ENCODE measurements at places on chromosomes 7 and 10.

DNA sequence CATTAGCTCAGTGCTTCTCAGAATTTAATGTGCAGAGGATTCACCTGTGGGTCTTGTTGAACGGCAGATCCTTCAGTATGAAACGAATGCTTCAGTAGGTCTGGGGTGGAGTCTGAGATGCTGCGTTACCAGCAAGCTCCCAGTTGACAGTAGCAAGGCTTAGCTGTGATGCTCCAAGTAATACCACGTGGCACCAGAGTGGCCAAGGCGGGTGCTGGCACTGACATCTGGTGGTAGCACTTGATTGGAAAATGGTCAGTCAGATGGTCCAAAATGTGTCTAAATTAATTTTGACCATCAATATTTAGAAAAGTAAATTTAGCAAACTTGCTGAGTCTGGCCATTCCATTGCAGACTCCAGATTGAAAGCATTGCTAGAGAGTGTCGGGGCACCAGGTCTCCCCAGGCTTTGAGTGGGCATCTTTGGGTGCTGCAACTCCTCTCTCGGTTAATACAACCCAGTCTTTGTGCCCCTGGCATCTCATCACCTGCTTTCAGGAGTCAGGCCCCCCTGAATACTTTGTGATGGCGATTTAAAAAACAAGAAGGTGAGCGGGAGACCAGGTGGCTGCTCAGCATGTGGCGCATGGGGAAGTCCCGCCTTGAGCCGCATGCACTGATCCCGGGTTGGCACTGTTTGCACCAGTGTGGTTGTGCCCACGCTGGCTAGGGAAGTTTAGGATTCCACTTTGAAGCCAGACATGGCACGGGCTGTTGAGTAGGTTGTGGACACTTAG, 130.1 kb downstream of the NT5C2 start:
- peak; percentile 49 for DNase-seq

- no peak for DNase-seq
Observed at GRCh38 chr10:116756277-116756676, 13.9 kb upstream of the HSPA12A start.

DNA sequence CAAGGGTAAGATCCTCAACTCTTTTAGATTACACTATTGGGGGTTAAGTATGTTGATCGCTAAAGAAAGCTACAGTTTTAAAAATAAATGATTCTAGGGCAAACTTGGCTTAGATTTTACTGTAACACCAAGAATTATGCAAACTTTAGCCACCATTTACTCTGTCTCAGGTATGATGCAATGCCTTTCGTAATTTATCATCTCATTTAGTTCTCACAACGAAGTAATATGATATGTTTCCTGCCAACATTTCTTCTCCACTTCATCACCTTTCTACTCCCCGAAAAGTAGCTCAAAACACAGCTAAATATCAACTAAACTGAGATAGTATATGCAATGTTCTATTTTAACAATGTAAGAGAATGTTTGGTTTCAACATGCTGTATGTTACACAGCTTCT, 21.1 kb downstream of the FAM133B start:
- DNase-seq, result no peak

- DNase-seq, result no peak
Observed at GRCh38 chr7:79241288-79242060, 212.0 kb downstream of the MAGI2 start.

DNA sequence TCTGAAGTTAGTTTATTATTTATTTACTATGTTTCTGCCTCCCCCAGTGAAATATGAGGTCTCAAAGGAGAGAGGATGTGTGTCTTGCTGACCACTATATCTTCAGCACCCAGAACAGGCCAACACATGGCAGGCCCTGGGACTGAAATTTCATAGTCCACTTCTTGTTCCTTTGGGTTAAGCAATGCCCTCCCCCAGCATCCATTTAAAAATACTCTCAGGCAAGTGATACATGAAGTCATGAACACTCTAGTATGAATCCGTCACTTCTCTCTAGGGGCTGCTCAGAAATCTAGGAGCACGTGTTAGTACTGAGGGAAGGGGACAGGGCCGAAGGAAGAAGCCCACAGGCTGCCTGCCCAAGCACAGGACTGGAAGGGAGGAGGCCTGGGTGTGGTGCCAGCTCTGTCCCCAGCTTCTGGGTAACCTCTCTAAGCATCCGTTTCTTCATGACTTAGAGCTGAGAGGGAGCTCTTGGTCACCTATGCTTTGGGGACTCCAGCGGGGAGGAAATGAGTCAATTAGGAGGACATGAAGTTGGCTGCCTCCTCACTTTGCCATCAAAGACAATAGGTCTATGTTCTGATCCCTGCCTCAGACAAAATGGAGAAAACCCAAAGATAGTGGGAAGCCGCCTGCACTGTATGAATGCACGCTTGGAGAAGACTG, 119.2 kb downstream of the KCNMA1 start:
- no peak for DNase-seq

DNA sequence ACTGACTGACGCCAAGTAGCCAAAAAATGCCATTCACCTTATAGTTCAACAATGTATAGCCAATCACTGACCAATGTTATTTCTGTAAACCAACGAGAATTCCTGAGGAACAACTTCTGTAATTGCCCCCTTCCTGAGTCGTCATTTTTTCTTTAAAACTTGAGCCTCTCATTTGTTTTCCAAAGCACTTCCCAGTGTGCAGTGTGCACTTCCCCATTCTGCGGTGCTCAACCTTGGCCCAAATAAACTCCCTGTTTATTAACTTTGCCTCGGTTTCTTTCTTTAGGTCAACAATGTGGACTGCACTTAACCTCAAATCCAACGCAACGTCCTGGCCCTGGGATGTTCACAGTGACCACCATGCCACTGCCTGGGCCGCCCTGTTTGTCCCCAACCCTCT, 15.1 kb downstream of the PKD1L1 start:
- no peak for DNase-seq

- DNase-seq, result no peak
Observed at GRCh38 chr10:130300608-130301020, 164.4 kb downstream of the GLRX3 start.

DNA sequence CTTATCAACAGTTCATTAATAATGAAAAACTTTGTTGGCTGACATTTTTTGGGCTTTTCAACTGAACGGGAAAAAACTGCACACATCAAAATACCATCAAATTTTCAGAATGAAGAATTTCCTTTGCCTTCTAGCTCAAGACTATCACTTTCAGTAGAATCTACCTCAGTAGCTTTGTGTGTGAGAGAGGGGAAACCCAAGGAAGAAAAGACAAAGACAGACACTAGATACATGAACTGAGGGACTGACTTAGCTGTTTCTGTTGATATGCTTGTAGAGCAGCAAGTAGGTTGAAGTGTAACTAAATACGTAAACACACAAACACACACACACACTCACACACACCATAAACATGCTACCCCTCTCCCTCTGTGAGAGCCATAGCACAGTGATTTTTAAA, 257.1 kb downstream of the CDK14 start:
- no peak for DNase-seq

GRCh38 chr10:105586451-105587098, 945.5 kb downstream of the SORCS3 start:
- DNase-seq, result no peak

DNA sequence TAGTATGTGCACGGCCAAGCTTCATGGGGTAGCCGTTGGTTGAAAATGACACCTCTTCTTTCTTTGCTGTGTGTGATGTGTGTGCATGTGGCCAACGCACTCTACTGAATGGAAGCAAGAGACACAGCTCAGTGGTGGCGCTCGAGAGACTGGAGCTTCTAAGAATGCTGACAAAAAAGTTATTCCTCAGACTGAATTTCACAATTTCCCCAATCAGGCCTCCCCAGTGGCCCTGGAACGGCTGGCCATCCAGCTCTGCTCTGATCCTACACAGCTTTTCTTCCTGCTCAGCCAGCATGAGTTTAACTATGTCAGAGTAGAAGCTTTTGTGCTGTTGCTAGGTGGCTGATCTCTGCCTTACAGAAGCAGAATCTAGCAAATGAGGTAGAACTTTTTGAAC, 186.7 kb upstream of the PLXDC2 start:
- peak; percentile 63 for DNase-seq

DNA sequence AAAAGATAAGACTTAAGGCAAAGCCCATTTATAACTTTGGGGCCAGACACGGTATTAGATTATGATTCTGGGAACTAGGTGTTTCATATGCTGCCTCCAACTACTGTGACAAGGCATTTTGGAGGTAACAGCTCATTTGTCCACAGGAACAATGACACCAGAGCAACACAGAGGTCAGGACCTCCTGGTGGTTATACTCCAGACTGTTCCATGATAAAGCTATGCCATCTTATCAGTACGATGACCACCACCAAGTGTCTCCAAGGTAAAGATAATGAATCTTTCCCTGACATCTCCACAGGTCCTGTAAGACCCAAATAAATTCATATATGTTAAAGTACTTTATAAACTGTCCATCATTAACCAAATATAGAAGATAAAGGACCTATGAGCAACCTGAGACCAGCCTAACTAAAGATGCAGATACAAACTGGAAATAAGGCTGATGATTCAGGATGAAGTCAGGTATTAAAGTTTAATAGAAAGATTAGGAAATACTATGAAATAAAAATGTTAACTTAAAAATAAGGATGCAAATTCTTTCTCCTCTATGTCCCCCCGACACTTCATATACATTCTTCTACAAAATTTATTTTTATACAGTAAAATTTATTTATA, 26.2 kb downstream of the CUL2 start:
- no peak for DNase-seq

GRCh38 chr10:78614267-78614666, 454.5 kb upstream of the ZMIZ1 start:
- DNase-seq, result peak; percentile 39

GRCh38 chr7:47536661-47537611, 45.0 kb downstream of the TNS3 start:
- peak; percentile 84 for DNase-seq

GRCh38 chr7:92973293-92973731, 136.9 kb upstream of the CDK6 start:
- no peak for DNase-seq

- DNase-seq, result no peak
Observed at GRCh38 chr10:30828680-30829079, 199.1 kb upstream of the LYZL2 start.

- no peak for DNase-seq
Observed at GRCh38 chr7:158077151-158077840, 510.3 kb downstream of the PTPRN2 start.

GRCh38 chr7:18265611-18266281, 229.8 kb upstream of the HDAC9 start:
- DNase-seq, result no peak

DNA sequence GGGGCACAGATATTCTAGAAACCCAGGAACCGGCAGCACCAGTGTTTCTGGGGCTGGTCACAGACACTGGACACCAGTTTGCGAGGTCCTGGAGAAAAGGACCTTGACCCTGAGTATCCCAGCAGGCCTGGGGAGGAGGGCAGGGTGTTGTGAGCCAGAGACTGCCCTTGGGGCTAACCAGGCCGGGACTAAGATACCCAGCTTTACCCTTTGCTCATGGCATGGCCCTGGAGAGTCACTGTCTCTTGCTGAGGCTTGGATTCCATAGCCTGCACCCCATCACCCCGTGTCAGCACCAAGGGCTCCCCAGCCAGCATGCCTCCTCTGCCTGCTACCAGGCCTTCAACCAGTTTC, 124.4 kb downstream of the COL26A1 start:
- no peak for DNase-seq

DNA sequence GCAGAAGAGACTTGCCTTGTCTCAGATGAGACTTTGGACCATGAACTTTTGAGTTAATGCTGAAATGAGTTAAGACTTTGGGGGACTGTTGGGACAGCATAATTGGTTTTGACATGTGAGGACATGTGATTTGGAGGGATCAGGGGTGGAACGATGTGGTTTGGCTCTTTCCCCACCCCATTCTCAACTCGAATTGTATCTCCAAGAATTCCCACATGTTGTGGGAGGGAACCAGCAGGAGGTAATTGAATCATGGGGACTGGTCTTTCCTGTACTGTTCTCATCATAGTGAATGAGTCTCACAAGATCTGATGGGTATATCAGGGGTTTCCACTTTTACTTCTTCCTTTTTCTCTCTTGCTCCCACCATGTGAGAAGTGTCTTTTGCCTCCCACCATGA, 229.7 kb upstream of the KCND2 start:
- no peak for DNase-seq

- DNase-seq, result no peak
Observed at GRCh38 chr7:155322530-155322929, 24.9 kb downstream of the INSIG1 start.

- peak; percentile 64 for DNase-seq
Observed at GRCh38 chr7:107879400-107880035, 11.5 kb upstream of the DLD start.

GRCh38 chr10:14173391-14173705, 157.4 kb downstream of the FRMD4A start:
- DNase-seq, result peak; percentile 68

DNA sequence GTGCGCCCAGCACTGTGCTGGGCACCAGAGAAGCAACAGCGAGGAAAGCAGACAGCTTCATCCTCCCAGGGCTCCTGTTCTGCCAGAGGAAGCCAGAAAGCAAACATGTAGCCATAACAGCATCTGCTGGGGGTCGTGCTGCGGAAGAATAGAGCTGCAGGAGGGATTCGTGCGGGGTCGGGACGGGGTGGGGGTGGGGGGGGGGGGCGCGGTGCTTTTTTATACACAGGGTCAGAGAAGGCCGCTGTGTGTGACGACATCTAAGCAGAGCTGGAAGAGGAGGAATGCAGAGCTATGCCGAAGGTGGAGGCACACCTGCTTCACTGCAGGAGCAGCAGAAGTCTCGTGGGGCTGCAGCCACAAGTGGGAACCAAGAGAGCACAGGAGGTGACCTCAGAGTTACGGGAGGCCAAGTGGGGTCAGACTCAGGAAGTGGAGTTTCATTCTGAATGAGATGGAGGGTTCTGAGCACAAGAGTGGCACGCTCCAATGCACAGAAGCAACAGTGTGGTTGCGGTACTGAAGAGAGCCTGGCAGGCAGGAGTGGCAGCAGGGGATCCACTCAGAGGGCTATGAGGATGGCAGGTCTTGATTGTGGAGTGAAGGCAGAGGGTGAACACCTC, 11.1 kb downstream of the PKD1L1 start:
- no peak for DNase-seq

GRCh38 chr10:3745521-3745920, 39.5 kb downstream of the KLF6 start:
- no peak for DNase-seq

- no peak for DNase-seq
Observed at GRCh38 chr7:4439444-4439843, 242.7 kb upstream of the FOXK1 start.

- no peak for DNase-seq
Observed at GRCh38 chr7:29443552-29443951, 120.1 kb upstream of the PRR15 start.
